Activated B cell treated with CpG ODN at 0.5 μM for 24 hours (primary cell): ENCODE measurements at places on chromosomes 2 and 18. TPM values are rescaled to one million over a fixed set of nuclear protein-coding genes. Genes with fewer than 3 reads are reported as not detected.

Gene SESTD1
- 49.2 and 49.6 TPM in 2 replicates for total RNA-seq

- H3K27ac ChIP-seq, result no peak overlapping the region
- no peak for DNase-seq
- peaks cover 7% of the 10 kb centered on the region for H3K36me3 ChIP-seq
Measured at GRCh38 chr2:28228434-28228995, 164.1 kb upstream of the FOSL2 start.

Gene ABCG8
- not detected in 2 replicates for total RNA-seq

DNA sequence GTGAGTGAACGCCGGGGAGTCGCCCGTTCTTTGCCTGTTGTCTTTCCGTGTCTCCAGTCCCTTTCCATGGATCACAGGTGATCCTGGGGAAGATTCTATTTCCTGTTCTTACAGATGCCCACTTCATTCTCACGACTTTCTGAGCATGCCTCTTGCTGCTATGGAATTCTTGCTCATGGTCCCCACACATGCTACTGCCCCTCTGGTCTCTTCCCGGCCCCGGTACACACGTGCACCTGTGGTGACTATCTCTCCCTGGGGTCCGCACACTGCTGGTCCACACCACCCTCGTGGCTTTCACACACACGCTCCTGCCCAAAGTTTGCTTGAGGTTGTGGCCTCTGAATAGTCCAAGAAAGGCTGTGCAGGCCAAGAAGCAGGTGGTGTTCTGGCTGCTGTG lies 67.9 kb upstream of the ALKAL2 start:
- no peaks in the 10 kb centered on the region for H3K36me3 ChIP-seq
- H3K27me3 ChIP-seq, result peaks cover 5% of the 10 kb centered on the region
- H3K4me3 ChIP-seq, result no peak overlapping the region
- no peak for DNase-seq
- H3K4me1 ChIP-seq, result peaks cover 6% of the 10 kb centered on the region

GRCh38 chr2:151350579-151351195 lies 6.7 kb upstream of the TNFAIP6 start:
- no peaks in the 10 kb centered on the region for H3K36me3 ChIP-seq
- H3K4me1 ChIP-seq, result no peaks in the 10 kb centered on the region
- no peak for DNase-seq
- H3K27me3 ChIP-seq, result no peaks in the 10 kb centered on the region

Gene ST8SIA5
- not detected in 2 replicates for total RNA-seq

- no peaks in the 10 kb centered on the region for H3K4me1 ChIP-seq
- H3K27ac ChIP-seq, result no peak overlapping the region
- no peaks in the 10 kb centered on the region for H3K36me3 ChIP-seq
- H3K4me3 ChIP-seq, result no peak overlapping the region
Measured at GRCh38 chr2:240301256-240301795, 134.1 kb upstream of the GPC1 start.

GRCh38 chr2:205675861-205676516 lies 6.3 kb upstream of the NRP2 start:
- H3K36me3 ChIP-seq, result no peaks in the 10 kb centered on the region
- H3K27me3 ChIP-seq, result peaks cover 27% of the 10 kb centered on the region
- H3K4me3 ChIP-seq, result no peak overlapping the region
- no peak overlapping the region for H3K27ac ChIP-seq

- H3K27me3 ChIP-seq, result no peaks in the 10 kb centered on the region
- H3K4me3 ChIP-seq, result peak overlapping the region; percentile 6
- peaks cover 16% of the 10 kb centered on the region for H3K36me3 ChIP-seq
- H3K4me1 ChIP-seq, result peaks cover 98% of the 10 kb centered on the region
Measured at GRCh38 chr2:54577944-54578647, 122.0 kb downstream of the SPTBN1 start.

Gene METTL5
- total RNA-seq, result 48.3 and 51.1 TPM in 2 replicates

Gene CHRND
- total RNA-seq, result not detected in 2 replicates

GRCh38 chr2:233006648-233007047 lies 6.4 kb downstream of the NGEF start:
- H3K4me1 ChIP-seq, result peaks cover 3% of the 10 kb centered on the region
- DNase-seq, result no peak
- peaks cover 12% of the 10 kb centered on the region for H3K27me3 ChIP-seq
- H3K4me3 ChIP-seq, result no peak overlapping the region

Gene MAP3K19
- total RNA-seq, result not detected in 2 replicates

GRCh38 chr2:101752716-101753616 lies 55.5 kb downstream of the MAP4K4 start:
- peaks cover 81% of the 10 kb centered on the region for H3K4me1 ChIP-seq
- peaks cover 2% of the 10 kb centered on the region for H3K36me3 ChIP-seq
- H3K27me3 ChIP-seq, result no peaks in the 10 kb centered on the region
- H3K27ac ChIP-seq, result peak overlapping the region; percentile 84

Gene EHD3
- total RNA-seq, result 38.1 and 40.3 TPM in 2 replicates

GRCh38 chr2:182503886-182504285 lies 77.0 kb upstream of the PDE1A start:
- DNase-seq, result no peak
- no peaks in the 10 kb centered on the region for H3K36me3 ChIP-seq
- no peaks in the 10 kb centered on the region for H3K4me1 ChIP-seq
- H3K4me3 ChIP-seq, result no peak overlapping the region

- peaks cover 2% of the 10 kb centered on the region for H3K27me3 ChIP-seq
- H3K4me1 ChIP-seq, result no peaks in the 10 kb centered on the region
- H3K27ac ChIP-seq, result no peak overlapping the region
- H3K36me3 ChIP-seq, result no peaks in the 10 kb centered on the region
Measured at GRCh38 chr2:195863564-195863963, 205.1 kb downstream of the DNAH7 start.

- peaks cover 11% of the 10 kb centered on the region for H3K4me1 ChIP-seq
- no peak overlapping the region for H3K27ac ChIP-seq
- no peak for DNase-seq
- peaks cover 34% of the 10 kb centered on the region for H3K36me3 ChIP-seq
- H3K27me3 ChIP-seq, result no peaks in the 10 kb centered on the region
Measured at GRCh38 chr2:120302301-120302700, 43.6 kb upstream of the INHBB start.

- H3K4me3 ChIP-seq, result no peak overlapping the region
- H3K4me1 ChIP-seq, result no peaks in the 10 kb centered on the region
- DNase-seq, result no peak
- H3K36me3 ChIP-seq, result no peaks in the 10 kb centered on the region
Measured at GRCh38 chr2:144364944-144365738, 154.8 kb downstream of the ZEB2 start.

- no peak for DNase-seq
- peaks cover 36% of the 10 kb centered on the region for H3K36me3 ChIP-seq
- no peaks in the 10 kb centered on the region for H3K27me3 ChIP-seq
- peaks cover 71% of the 10 kb centered on the region for H3K4me1 ChIP-seq
- peak overlapping the region; percentile 96 for H3K27ac ChIP-seq
- peak overlapping the region; percentile 57 for H3K4me3 ChIP-seq
Measured at GRCh38 chr2:65025453-65026123, 30.6 kb upstream of the CEP68 start.

- H3K36me3 ChIP-seq, result no peaks in the 10 kb centered on the region
- no peaks in the 10 kb centered on the region for H3K27me3 ChIP-seq
- H3K4me1 ChIP-seq, result no peaks in the 10 kb centered on the region
- H3K27ac ChIP-seq, result no peak overlapping the region
Measured at GRCh38 chr18:60894254-60894945, 438.8 kb upstream of the CDH20 start.

Gene REG3A
- total RNA-seq, result not detected in 2 replicates

- H3K4me1 ChIP-seq, result no peaks in the 10 kb centered on the region
- no peaks in the 10 kb centered on the region for H3K27me3 ChIP-seq
- no peak for DNase-seq
- H3K27ac ChIP-seq, result no peak overlapping the region
Measured at GRCh38 chr18:43160509-43160908, 45.0 kb upstream of the RIT2 start.

DNA sequence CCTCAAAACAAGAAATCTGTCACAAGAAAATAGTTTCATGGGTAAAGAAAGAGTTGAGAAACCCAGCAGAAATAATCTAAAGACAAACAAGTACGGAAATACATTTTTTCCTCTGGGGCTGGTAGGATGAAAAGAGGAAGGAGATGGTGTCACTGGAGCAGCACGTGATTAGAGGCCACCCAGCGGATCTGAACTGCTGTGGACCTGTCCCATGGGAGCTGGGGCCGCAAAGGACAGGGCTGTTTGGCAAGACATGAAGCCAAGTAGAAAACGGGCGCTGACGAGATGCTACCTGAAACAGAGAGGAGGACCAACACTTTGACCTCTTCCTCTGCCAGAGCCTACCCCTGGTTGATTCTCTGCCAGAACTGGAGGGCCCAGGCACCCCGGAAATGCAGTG lies 295.4 kb upstream of the ATP5MC3 start:
- no peaks in the 10 kb centered on the region for H3K36me3 ChIP-seq
- no peaks in the 10 kb centered on the region for H3K27me3 ChIP-seq
- no peak overlapping the region for H3K27ac ChIP-seq
- no peaks in the 10 kb centered on the region for H3K4me1 ChIP-seq
- H3K4me3 ChIP-seq, result no peak overlapping the region

Gene IL1R1
- not detected in 2 replicates for total RNA-seq

DNA sequence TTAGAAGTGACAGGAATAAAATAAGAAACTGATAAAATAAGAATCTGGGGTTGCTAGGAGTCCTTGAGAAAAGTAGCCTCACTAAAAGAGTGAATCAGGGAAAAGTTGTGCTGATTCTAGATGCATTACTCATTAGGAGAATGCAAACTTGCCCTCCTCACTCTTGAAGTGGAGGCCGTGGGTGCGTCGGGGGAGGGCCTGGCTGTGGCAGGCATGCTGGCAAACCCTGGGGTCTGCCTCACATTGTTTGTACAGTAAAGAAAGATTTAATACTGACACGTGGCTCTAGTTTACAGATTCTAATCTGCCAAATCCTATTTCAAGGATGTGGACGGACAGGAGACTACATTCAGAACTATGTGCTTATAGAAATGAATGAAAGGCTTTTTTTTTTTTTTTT lies 41.9 kb downstream of the TANC1 start:
- no peak overlapping the region for H3K27ac ChIP-seq
- H3K36me3 ChIP-seq, result peaks cover 2% of the 10 kb centered on the region
- H3K4me1 ChIP-seq, result no peaks in the 10 kb centered on the region
- no peak for DNase-seq
- peaks cover 3% of the 10 kb centered on the region for H3K27me3 ChIP-seq
- no peak overlapping the region for H3K4me3 ChIP-seq

Gene CTLA4
- total RNA-seq, result 0.54 and 0.55 TPM in 2 replicates

DNA sequence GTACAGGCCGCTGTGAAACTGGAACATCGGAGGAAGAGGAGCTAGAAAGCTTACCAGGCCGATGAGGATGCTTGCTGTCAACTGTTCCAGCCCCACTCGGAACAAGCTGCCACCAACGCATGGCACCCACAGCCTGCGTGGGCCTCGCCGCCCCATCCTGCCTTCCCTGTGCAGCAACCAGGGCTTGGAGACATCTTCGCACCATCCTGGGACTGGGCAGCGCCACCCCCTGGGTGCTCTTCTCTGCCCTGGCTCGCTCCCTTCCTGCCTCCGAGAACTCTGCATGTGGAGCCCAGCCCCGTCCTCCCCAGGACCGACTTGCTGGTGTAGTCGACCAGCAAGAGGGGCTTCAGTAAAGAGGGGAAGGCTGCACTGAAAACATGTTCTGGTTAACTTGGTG lies 10.8 kb downstream of the TMEM18 start:
- H3K36me3 ChIP-seq, result peaks cover 77% of the 10 kb centered on the region
- H3K4me3 ChIP-seq, result no peak overlapping the region
- H3K27me3 ChIP-seq, result no peaks in the 10 kb centered on the region
- DNase-seq, result no peak

Gene LHCGR
- not detected in 2 replicates for total RNA-seq

Gene SDC1
- not detected in 2 replicates for total RNA-seq

GRCh38 chr2:122866095-122866494 lies 1110.6 kb downstream of the TSN start:
- H3K4me3 ChIP-seq, result no peak overlapping the region
- no peaks in the 10 kb centered on the region for H3K36me3 ChIP-seq
- DNase-seq, result no peak
- H3K27me3 ChIP-seq, result no peaks in the 10 kb centered on the region
- H3K4me1 ChIP-seq, result no peaks in the 10 kb centered on the region

DNA sequence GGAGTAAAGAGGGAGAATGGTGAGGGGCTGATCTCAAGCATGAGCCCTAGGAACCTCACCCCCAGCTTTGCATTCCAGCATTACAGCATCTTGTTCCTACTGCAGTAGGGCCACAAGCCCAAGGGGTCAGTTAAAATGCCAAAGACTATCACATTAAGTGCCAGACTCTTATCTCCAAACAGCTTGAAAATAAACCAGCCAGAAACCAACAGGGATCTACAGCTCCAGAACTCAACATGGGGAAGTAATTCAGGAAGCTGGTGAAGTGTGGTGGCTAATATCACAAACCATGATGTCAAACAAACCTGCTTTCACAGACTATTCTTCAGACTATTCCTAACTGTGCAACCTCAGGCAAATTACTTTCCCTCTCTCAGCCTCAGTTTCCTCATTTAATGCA lies 278.3 kb downstream of the TNS1 start:
- H3K27me3 ChIP-seq, result no peaks in the 10 kb centered on the region
- no peak overlapping the region for H3K4me3 ChIP-seq
- H3K27ac ChIP-seq, result no peak overlapping the region

Gene FBXO48
- total RNA-seq, result 1.8 and 2.6 TPM in 2 replicates

GRCh38 chr18:22296304-22296703 lies 121.4 kb downstream of the CTAGE1 start:
- H3K36me3 ChIP-seq, result no peaks in the 10 kb centered on the region
- H3K27me3 ChIP-seq, result no peaks in the 10 kb centered on the region
- no peak overlapping the region for H3K4me3 ChIP-seq
- H3K27ac ChIP-seq, result no peak overlapping the region
- H3K4me1 ChIP-seq, result no peaks in the 10 kb centered on the region

DNA sequence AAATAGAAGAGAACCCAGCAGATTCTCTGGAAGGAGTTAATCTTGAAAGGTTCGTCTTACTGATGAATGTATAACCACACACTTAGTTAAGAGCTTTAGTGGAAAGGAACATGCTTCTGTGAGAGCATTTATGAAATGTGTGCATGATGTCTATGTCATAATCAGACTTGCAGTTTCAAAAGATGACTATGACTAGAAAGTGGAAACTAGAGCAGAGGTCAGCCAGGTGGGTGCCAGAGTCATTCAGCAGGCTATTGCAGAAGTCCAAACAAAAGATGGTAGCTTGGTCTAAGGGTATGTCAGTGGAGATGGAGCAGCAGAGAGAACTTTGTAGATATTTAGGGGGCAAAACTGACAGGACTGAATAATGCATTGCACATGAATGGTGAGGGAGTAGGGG lies 825.8 kb downstream of the DCC start:
- H3K4me3 ChIP-seq, result no peak overlapping the region
- no peak for DNase-seq
- H3K27ac ChIP-seq, result no peak overlapping the region
- no peaks in the 10 kb centered on the region for H3K36me3 ChIP-seq

GRCh38 chr2:120729406-120730399 lies 6.0 kb upstream of the GLI2 start:
- H3K27me3 ChIP-seq, result peaks cover 19% of the 10 kb centered on the region
- no peak overlapping the region for H3K4me3 ChIP-seq
- DNase-seq, result no peak
- H3K27ac ChIP-seq, result no peak overlapping the region
- H3K36me3 ChIP-seq, result no peaks in the 10 kb centered on the region

DNA sequence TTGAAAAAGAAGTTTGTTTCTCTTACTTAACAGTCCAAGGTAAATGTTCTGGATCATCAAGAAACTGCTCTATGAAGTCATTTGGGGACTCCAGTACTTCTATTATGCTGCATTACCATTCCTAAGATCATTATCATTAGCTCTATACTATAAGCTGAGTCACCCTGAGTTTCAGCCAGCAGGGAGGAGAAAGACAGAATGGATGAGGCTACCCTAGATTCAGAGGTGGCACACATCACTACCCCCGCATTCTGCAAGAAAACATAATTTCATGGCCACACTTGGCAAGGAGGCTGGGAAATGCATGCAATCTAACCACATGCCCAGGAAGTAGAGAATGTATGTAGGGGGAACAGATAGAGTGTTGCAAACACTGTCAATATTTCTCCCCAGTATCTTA lies 16.6 kb upstream of the LNPK start:
- no peak for DNase-seq
- H3K36me3 ChIP-seq, result no peaks in the 10 kb centered on the region
- no peak overlapping the region for H3K4me3 ChIP-seq
- H3K27me3 ChIP-seq, result peaks cover 29% of the 10 kb centered on the region
